ENCODE measurements at places on chromosomes 1 and 21.

- no peak for DNase-seq
Observed at GRCh38 chr1:105632342-105633196, 1423.9 kb upstream of the PRMT6 start.

DNA sequence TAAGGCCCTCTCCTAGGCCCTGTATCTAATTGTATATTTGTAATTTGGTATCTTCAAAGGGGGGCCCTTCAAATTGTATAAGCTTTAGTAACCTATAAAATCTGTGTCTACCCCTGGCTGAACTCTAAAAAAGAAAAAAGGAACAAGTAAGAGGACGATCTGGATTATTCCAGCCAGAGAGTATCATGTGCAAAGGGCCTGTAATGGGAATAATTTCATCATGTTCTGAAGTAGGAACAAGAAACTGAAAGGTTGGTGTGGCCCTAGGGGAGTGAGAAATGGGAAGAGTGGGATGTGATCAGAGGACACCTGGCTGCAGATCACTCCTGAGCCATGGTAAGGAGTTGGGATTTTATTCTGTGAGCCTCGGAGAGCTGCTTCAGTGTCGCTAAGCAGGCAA, 14.7 kb downstream of the PTAFR start:
- no peak for DNase-seq

GRCh38 chr1:43861988-43862735, 71.4 kb upstream of the ARTN start:
- DNase-seq, result no peak

DNA sequence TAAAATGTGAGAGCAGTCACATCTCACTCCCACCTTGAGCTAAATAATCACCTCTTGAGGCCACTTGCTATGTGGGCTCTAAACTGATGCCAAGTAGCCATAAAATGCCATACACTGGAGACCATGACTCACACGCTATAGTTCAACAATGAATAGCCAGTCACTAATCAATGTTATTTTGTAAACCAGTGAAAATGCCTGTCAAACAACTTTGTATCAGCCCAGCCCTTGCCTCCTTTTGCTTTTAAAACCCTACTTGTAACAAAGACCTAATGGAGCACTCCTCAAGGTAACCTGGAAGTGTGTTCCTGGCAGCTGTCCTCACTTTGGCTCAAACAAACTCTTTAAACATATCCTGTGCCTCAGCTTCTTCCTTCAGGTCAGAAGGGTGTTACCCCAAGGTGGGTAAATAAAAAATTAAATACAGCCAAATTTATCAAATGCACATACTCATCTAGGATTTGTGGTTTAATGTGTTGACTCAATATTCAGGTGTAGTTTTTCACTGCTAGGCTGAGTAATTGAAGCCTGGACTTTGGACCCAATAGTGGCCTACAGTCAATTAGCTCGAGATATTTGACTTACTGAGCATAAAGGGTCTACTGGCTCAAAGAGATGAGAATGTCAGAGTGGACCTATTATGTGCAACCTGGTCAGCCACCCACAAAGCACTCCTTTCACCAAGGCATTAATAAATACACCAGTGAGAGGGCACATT, 154.3 kb downstream of the COQ8A start:
- no peak for DNase-seq

DNA sequence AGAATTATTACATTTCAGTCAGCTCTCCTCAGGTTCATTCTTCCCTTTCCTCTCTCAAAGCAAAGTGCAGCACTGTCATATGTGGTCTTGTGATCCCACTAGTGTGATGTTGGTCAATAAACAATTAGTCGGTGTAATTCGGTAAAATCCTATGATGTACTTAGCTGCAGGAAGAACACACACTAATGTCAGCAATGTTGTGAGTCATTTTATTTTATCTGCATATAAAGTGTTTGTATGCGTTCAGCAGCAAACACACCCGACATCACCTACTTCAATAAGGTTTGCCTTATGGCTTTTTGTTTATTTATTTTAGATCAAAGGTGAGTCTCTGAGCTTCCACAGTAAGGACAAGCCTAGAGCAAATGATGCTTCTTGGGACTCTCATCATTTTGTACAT, 47.8 kb downstream of the PTPN14 start:
- DNase-seq, result no peak

DNA sequence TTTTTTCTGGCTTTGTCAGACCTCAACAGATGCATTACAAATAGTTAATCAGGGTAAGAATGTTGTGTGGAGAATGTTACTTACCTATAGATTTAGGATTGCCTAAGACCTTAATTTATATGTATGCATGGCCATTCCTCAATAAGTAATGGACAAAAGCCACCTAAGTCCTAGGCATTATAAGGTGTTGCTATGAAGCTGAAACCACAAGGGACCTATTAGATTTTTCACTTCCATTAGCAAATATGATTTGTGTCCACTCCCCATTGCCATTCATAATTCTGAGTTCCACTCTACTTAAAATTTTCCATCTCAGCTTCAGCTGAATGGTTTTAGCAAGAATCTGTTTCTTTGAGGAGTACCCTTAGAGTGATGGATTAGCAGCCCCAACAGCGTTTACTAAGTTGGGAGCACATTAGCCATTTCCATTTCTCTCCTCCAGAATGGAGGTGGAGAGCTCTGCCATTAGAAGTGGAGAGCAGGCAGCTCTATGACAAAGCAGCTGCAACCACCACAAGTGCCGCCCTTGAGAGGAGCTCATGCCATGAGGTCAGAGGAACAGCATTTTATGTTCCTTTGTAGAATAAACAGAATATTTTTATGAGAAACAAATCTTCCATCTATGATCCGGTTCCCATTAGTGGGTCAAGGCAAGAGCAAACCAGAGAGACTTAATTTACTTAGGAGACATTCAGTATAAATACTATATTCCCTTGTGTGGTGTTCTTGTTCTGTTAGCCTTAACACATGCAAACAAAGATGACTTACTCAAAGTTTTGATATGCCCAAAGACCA, 28.9 kb upstream of the C1orf87 start:
- DNase-seq, result no peak

- DNase-seq, result no peak
Observed at GRCh38 chr1:150267896-150268295, 920 bp downstream of the APH1A start.

- DNase-seq, result no peak
Observed at GRCh38 chr1:187129132-187129531, 300.4 kb downstream of the PLA2G4A start.

- no peak for DNase-seq
Observed at GRCh38 chr1:116902027-116902426, 7.7 kb upstream of the PTGFRN start.

GRCh38 chr1:116951200-116951935, 41.7 kb downstream of the PTGFRN start:
- no peak for DNase-seq

DNA sequence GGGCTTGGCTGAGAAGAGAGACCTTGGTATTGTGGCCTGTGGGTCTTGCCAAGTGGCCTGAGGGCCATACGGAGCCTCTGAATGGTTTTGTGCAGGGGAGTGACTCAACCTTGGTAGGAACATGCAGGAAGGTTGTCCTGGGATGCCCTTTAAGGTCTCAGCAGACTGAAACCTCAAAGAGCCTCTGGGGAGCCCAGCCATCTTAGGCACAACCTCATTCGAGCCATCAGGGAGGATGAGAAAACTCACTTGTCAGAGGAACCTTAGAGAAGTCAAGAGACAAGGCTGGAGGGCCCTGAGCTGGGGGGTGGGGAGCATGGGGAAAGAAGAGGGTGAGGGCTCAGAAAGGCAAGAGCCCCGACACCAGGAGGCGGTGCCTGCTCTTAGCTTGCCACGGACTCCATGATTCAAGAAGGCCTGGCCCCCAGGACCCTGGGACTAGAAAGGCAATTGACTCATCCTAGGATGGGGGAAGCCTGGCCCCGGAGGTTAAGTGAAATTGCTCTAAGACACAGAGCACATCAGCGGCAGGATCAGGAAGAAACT, 13.0 kb downstream of the IFI6 start:
- no peak for DNase-seq

GRCh38 chr21:16342932-16343331, 613.1 kb downstream of the USP25 start:
- DNase-seq, result no peak

- DNase-seq, result no peak
Observed at GRCh38 chr1:105591681-105592080, 1464.8 kb upstream of the PRMT6 start.

DNA sequence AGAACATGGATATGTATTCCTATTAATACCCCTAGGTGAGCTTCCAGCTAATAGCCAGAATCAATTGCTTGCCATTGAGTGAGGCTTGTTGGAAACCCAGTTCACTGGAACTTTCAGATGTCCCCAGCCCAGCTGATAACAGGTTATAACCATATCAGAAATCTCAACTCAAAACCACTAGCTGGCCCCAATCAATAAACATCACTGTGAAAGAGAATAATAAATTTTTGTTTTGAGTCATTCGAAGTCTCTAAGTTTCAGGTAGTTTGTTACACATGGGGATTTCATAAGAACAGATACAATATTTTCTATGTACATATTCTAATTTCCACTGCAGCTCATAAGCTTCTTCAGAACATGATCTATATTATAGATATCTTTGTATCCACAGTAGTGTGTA, 162.9 kb upstream of the SNX7 start:
- DNase-seq, result no peak

DNA sequence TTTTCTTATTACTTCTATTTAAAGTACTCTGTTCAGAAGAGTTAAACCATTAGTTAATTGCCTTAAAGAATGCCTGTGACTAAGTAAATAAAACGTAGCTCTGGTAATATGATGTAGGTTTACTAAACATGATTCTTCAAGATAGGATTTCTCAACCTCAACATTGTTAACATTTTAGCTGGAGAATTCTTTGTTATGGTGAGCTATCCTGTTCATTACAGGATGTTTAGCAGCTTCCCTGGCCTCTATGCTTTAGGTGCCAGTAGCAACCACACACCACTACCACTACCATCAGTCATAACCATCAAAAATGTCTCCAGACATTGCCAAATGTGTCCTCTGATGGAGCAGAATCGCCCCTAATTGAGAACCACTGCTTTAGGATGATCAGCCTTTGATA, 10.7 kb downstream of the RPF1 start:
- DNase-seq, result no peak

DNA sequence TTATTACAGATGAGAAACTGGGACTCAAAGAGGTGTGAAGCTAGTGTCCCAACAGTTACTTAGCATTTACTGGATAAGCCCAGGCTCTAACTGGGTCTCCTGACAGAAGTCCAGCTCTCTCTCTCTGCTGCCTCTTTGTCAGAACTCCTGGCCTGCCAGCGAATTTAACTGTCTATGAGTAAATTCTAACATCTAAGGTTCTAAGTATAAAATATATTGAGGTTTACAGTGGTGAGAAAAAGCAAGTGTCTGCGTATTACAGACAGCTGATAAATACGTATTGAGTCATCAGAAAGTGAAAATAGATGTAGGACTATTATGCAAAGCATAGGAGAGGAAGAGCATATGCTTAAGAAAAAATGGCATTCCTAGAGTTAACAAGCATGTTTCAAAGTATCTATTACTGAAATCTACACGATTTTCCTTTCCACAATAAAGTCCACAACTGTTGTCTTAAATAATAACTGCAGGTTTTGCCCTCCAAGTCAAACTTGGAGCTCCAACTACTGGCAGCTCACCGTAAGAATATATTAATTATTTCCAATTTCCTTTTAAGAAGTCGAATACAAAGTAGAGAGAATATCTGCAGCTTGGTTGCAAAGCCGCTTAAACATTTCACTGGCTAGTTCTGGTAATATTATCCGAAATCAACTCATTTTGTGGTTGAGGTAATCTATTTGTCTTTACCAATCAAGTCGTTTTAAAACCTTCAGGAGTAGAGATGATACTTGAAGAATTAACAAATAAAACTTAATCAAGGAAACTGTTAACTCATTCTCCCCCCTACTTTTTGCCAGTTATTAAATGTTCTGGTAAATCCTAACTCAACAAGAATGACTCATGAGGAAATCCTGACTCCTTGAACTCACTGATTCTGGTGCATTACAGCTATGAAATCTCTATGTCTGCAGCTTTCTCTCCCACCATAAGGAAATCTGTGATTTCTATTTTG, 1.4 kb upstream of the RGS2 start:
- no peak for DNase-seq

DNA sequence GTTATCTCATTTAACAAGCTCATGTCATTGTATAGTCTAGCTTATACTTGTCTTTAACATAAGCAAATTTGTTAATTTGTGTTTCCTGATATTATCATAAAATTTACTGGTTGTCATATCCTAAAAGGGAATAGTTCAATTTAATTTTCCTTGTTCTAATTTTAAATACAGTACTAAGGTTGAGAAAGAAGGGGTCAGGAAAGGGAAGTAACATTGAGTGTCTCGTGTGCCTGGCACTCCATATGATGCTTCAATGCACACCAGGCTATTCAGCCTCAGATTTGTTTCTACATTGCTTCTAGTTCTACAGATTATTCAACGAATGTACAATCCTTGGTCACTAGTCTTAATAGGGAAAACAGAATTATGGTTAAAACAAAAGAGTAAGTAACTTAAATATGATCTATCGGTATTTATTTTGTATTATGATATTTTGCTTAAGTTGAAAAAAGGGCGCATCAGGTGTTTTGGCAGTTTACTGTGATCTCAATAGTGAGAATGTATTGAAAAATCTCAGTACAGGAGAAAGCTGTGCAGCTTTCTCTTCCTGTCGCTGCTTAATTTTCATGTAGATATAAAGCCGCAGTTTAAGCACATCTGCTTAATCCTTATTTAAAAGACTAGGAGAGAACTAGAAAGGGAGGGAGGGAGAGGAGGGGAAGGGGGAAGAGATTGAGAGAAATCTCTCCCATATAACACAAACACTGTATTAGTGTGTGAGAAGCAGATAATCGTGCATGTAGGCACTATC, 13.0 kb downstream of the PTPRC start:
- DNase-seq, result no peak

- DNase-seq, result no peak
Observed at GRCh38 chr1:167765496-167765895, 43.7 kb downstream of the MPZL1 start.

- peak; percentile 1 for DNase-seq
Observed at GRCh38 chr1:227131193-227131592, 187.1 kb downstream of the CDC42BPA start.

GRCh38 chr1:113388621-113389358, 1.5 kb upstream of the MAGI3 start:
- DNase-seq, result peak; percentile 71

DNA sequence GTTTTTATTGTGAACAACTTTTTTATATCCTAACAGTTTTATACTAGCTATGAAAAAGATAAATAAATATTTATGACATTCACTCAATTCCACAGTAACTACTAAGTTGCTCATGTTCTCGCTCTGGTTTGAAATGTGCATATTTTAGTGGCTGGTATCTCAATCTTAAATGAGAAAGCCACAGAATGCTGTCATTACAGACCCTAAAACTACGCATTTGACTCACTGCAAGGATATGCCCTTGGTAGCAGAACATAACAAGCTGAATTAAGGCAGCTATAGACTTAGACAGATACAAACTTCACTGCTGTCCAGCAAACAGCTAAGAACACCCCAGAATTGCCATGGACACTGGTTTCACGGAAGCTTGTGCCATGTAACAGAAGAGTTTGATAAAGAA, 19.0 kb downstream of the DAB1 start:
- DNase-seq, result no peak

GRCh38 chr1:78619446-78619802, 824 bp upstream of the IFI44L start:
- no peak for DNase-seq

Data from COR-L47 (cell line).